ENCODE measurements at places on chromosomes 16 and 17. TPM values are rescaled to one million over a fixed set of nuclear protein-coding genes. Genes with fewer than 3 reads are reported as not detected.

DNA sequence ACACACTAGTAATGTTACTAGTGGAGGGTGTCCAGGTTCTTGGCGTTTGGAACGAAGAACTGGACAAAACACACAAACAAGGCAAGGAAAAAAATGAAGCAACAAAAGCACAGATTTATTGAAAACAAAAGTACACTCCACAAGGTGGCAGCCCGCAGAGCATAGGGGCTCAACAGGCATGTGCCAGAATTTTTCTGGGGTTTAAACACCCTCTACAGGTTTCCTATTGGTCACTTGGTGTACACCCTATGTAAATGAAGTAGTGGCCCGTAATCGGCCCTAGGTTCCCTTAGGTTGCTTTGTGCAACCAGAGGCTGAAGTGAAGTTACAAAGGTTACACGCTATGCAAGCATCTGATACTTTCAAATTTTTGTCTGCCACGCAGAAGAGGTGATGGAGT lies 8.1 kb downstream of the OR2C1 start:
- DNase-seq = no peak

- no peak for DNase-seq
Measured at GRCh38 chr16:57470711-57471110, 8.2 kb downstream of the POLR2C start.

Gene CACNG3
- not detected for total RNA-seq

DNA sequence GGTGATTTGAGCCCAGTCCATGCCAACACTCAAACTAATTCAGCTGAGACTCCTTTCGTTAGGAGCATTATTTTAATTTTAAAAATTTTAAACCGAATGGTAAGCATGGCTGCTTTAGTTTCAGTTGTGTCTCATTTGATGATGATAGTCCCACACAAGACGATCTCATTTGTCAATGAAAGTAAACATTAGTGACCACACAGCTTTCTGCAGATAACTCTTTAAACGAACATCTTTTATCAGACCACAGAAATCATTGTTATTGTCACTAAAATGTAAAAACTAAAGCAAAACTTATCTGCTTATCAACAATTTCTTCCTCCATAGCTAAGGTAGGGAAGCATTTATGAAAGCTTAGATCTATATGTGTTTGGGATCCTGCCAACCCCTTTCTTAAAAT lies 382.2 kb downstream of the ZFHX3 start:
- DNase-seq = no peak

DNA sequence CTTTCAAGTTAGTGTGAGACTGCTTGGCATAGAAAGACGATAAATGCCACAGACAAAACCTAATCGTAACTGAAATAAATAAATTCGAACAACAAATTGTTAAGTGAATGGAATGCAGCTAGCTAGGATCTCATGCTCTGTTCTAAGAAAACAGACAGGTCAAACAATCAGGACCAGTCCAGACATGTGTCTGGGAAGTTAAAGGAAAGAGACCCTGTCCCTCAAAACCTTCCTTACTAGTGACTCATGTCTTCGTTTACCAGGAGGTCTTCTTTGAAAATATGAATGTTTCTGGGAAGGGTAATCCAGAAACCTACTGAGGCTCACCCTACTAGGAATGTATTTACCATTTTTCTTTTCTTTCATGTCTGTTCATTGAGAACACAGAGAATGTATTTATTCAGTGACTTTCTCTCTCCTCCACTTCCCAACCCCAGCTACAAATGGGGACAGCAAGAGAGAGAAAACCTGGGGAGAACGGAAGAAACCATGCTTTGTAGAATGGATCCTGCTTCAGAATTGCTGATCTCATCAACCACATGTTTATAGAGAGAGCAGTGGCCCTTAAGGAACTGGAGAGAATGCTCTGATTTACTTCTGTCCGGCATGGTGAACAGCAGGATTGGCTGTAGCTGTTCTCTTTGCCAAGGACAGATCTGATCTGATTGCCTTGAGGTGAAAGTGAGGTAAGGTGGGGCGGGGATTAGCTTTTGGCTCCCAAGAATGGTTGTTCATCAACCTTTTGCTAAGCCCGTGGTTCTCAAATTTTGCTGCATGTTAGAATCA lies 39.4 kb upstream of the DHX8 start:
- DNase-seq = no peak

GRCh38 chr16:56347670-56348069 lies 77.7 kb downstream of the AMFR start:
- DNase-seq = no peak

DNA sequence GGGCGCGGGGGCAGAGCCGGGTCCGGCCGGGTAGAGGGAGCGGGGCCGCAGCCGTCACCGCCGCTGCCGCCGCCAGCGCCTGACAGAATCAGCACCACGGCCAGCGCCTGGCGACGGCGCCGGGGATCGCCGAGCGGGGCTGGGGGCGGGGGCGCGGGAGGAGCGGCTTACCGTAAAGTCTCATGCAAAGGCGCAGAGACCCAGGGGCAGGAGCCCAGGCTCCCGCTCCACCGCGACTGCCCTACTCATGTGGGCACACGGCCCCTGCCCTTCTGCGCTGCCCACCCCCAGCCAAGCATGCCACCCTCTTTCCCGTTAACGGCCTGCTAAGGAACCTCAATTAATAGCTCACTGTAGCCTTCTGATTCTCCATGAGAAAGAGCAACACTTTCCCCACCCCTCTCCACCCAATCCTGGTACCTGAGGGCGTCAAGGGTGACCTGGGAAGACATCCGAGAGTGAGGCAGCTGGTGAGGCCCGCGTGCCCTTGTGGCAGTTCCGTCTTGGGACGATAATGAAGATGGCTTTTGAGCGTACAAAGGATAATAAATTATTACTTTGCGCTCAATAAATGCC lies at the start of gene SEZ6:
Gene SEZ6, minus strand, starts transcription at position 98 of the 576 bp plus-strand sequence. CDS start 164 bp downstream, outside the sequence.
- peak; percentile 85 for DNase-seq

- no peak for DNase-seq
Measured at GRCh38 chr17:2023692-2024571, 1.2 kb downstream of the RTN4RL1 start.

DNA sequence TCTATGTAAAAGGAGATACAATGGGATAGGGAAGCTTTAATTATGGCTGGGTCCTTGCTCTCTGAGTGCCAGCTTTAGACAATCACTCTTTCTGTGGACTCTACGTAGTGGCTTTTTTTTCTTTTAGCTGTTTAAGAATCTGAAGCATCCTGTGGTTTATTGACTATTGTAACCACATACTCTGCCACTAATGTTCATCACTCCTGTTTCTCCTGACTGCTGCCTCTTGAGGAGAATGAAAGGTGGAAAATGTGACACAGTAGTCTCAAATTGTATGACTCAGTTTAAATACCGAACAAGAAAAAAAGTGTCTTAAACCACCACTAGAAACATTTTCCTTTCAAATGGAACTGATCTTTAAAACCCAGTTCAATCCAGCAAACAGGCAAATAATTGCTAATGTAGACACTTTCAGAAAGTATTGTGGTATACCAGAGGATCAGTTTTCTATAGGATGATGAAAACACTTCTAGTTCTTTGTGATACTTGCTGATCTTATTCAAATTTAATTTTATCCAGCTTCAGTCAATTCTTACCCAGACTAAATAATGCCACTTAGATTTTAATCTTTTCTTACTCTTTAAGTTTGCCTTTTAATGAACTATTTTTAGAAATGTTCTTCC lies 302.7 kb upstream of the PMFBP1 start:
- no peak for DNase-seq

Gene MARVELD3
- not detected for total RNA-seq

- DNase-seq = no peak
Measured at GRCh38 chr17:75039238-75039637, 7.5 kb downstream of the ATP5PD start.

- DNase-seq = no peak
Measured at GRCh38 chr17:2560658-2561057, 32.8 kb upstream of the PAFAH1B1 start.

DNA sequence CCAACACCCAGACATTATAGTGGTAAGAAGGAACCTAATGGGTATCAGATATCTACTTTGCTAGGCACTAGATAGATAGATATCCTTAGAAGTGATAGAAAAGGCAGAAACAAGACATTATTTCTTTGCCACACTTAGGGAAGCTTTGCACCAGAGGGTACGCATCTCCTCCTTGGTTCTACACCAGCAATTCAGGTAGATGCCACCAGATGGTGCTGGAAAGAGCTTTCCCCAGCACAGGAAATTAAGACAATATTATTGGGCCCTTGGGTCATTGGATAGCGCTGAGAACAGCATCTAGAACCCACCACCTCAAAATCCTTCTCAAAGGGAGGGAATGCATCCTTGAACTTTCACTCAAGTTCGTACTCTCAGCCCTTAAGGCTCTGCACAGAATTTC lies 173.8 kb upstream of the CCL2 start:
- no peak for DNase-seq

Gene ITGAE
- 52.0 TPM for total RNA-seq

DNA sequence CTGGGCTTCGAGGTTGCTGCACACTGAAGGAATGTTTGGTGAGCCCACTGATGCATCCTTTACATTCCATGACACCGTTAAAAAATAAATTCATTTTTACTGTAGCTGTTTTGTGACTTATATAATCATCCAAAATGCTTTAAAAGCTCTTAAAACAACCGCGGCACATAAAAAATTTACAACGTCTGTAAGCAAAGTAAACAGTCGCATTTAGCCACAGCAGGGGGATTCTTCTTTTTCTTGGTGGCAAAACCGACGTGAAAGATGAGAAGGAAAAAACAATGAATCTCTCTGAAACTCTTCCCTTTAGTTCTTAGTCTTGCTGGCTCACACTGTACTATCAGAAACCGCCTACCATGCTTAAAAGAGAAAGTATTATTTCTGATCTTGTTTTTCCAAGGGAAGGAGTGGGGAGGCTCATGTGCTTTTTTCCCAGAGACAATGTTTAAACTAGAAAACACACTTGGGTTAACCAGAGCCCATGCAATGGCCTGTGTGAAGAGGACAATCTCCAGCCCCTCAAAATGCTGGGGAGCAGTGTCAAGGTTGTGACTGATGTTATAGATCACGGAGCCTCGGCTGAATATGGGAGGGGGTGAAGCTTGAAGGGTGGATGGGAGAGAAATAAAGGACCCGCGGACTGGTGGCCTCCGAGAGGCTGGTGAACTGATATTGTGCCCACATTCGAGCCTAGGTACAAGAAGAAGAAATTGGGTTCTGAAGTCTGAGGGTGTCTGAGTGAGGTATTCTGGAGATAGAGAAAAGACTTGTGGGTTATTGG lies 91.1 kb downstream of the IRF8 start:
- no peak for DNase-seq

Gene SYCE1L
- 13.3 TPM for total RNA-seq

Gene GP1BA
- not detected for total RNA-seq

Gene SYT17
- not detected for total RNA-seq

DNA sequence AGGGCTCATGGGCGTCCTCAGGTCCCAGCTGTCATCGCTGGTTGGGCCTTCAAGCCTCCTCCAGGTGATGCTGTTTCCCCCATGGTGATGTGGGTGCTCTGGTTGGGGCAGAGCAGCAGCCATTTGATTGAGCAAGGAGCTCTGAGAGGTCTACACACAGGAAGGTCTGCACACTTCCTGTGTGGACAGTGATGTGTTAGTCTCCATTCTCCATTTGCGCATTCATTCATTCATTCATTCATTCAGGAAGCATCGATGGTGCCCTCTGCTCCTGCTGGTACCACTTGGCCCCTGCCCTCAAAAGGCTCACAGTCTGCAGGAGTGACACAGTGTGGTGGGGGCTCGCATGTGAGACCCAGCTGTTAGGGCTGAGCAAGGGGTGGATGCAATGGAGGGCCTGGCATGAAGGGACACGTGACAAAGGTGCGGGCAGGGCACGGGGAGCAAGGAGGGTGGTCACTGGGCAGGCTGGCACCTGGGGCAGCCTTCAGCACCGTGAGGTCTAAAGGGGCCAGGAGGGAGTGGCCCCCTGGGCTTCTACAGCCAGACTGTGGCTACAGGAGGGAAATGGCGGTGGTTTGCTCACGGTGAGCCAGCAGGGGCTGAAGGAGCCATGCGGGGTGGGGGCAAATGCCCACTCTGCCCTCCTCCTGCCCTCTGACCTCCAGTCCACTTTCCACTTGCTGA lies 1.5 kb downstream of the ADGRG3 start:
- no peak for DNase-seq

Gene SLFN12L
- 133 TPM for total RNA-seq

- no peak for DNase-seq
Measured at GRCh38 chr16:86221085-86221484, 289.2 kb upstream of the FOXF1 start.

Gene ZG16B
- 6.7 TPM for total RNA-seq

Gene CLEC18B
- total RNA-seq = 1.5 TPM

Gene KRTAP16-1
- total RNA-seq = not detected

GRCh38 chr16:52492789-52493357 lies 54.1 kb downstream of the TOX3 start:
- DNase-seq = no peak

DNA sequence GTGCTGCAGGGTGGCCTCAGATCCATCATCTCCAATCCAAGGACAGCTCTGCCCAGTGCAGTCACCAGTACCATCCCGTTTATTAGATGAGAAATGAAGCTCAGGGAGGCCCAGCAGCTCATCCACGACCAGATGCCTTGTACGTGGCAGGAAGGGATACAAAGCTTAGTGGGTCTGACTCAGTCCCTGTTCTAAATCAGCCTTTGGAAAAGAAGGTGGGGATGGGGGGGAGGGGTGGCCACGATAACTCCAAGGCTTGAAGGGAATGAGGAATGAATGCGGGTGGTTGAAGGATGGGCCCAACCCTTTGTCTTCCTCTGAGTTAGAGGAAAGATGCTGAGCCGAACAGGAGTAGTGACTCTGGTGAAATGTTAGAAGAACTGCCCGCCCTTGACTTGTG lies 25.8 kb downstream of the LLGL2 start:
- DNase-seq = no peak

DNA sequence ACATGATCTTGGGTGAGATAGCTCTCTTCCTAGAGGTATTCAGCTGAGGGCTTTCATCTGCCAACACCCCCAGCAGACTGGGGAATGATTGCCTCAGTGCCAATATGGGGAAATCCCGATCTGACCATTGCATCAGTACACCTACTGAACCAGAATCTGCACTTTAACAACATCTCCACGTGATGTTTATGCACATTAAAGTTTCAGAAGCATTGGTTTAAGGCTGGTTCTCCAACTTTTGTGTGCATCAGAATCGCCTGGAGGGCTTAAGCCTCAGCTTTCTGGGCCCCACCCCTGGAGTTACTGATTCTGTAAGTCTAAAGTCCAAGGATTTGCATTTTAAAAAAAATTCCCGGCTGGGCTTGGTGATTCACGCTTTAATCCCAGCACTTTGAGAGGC lies 123.6 kb upstream of the MED13 start:
- DNase-seq = no peak

Gene NEUROD2
- total RNA-seq = not detected

DNA sequence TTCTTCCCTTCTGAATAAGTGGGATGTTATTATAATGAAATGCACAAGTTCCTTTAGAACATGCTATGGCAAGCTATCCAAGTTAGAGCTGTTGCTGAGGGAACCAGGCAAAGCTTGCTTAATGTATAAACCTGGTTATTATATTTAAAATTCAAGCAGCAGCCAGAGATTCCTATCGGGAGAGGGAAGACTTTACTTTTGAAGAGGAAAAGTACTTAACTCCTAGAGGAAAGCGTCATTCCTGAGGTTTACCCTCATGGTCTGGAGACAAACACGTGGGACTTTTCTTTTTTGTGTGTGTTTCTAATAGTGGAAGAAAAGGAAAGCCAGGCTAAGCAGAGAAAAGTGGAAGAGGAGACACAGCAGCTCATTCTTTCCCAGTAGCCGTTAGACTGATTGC lies 39.9 kb upstream of the MYH10 start:
- DNase-seq = no peak

- no peak for DNase-seq
Measured at GRCh38 chr17:29347831-29348629, 42.1 kb upstream of the TAOK1 start.

Gene GPRC5C
- total RNA-seq = not detected

Gene FBRS
- total RNA-seq = 143 TPM

Data from activated naive CD8-positive, alpha-beta T cell treated with anti-CD3 and anti-CD28 coated beads, Interleukin-2, amount 10 ng/mL, durations not matched to agents 7 days and 5 days (primary cell).